ENCODE measurements at places on chromosomes 6 and 20.

DNA sequence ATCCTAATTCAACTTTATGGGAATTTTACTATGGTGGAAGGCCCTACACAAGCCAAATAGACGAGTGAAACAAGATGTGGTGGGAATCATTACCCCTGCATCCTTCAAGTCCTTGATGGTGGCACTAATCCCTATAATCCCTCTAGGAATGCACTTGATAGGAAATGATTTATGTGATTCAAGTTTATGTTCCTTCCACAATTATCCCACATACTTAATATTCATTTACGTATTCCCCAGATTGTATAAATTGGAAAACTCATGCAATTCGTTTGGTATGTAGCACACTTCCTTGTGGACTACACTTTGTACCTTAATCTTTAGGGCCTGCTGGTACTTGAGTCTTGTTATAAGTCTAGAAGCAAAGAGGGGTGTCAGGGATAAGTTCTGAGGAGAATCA is 40.8 kb downstream of the PKIB start:
- no peak for DNase-seq

GRCh38 chr6:88365230-88365629 is 199.1 kb upstream of the CNR1 start:
- DNase-seq: no peak

DNA sequence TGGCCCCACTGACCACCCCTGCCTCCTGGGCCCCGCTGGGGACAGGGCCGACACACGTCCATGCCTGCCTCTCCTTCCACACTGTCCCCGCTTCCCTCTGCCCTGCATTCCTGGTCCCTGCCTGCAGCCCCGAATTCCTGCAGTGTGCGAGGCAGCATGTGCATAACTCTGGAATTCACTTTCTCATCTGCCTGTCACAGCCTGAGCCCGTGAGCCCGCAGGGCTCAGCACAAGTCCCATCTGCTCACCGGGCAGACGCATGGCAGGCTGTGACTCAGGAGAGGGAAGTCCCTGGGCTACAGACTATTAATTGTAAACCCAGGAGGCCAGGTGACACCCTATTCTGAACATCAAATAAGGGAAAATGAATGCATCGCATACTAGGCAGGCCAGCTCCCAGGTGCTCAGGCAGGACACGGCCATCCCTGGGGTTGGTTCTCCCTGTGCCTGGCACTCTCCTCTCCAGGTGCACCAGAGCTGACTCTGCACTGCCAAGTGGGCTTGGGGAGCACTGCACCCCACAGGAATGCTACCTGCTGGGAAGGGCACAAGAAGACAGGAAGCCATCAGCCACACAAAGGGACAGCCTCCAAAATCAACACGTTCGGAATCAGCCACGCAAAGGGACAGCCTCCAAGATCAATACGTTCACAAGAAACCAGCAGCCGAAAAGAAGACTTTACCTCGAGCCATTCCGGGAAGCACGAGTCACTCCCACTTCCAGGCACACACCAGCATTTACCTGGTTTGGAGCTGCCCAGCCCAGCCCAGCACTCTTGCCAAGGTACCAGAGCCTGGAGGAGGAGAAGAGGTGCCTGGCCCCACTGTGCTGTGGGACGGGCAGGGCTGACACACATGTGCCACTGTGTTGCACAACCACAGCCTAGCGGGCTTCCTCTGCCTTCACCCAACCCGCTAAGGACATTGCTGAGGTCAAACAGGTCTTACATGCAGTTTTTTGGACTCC is 65.9 kb downstream of the DLL1 start:
- no peak for DNase-seq

DNA sequence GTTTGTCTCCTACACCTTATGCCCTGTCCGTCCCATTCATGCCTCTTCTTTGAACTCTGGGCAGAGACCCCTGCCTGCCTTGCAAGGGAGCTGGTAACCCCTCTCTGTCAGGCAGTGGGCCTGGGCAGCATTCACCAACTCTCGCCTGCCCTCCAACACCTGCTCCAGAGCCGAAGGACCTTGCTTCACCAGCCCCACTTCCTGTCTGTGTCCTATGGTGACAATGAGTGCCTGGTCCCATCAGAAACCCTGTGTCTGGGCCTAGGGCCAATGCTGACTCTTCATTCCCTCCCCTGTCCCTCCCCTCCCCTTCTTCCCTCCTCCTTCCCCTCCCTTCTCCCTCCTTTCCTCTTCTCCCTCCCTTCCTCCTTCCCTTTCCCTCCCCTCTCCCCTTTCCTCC is 22.8 kb upstream of the PCMTD2 start:
- no peak for DNase-seq

- no peak for DNase-seq
Measured at GRCh38 chr6:108733706-108734265, 114.4 kb upstream of the ARMC2 start.

DNA sequence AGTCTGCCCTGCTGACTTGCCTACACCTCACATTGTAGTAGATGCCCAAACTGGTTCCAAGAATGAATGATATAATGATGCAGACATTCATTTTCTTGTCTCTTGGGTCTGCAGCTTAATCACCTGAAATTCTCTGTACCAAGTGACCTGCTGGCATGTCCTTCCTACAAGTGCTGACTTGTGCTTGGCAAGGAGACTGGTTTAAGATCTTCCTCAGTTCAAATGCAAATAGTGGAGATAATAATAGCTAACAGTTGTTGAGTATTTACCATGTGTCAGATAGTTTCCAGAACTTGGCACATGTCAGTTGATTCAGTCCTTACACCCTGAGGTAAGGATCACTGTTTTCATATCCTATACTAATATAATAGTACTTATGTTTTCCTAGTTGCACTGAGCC is 223.4 kb downstream of the SLC24A3 start:
- DNase-seq: no peak

GRCh38 chr6:52361414-52361944 is 472 bp upstream of the PAQR8 start:
- DNase-seq: no peak

DNA sequence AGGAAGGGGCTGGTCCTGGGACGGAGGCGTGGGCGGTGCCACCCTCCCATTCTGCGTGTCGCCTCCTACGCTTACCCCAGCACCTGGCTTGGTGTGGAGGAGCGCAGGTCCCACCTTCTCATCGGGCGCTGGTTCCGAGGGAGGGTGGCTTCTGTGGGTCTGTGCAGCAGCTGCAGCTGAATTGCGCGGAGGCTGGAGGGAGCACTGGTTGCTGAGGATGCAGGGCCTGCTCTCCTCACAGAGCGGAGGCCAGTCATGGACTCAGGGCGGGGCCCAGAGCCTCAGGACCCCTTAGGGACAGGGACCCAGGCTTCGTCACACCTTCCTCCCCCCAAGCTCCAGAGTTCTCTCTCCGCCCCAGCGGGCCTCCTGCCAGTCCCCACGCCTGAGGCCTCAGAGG is 127.8 kb upstream of the MAP3K4 start:
- no peak for DNase-seq

DNA sequence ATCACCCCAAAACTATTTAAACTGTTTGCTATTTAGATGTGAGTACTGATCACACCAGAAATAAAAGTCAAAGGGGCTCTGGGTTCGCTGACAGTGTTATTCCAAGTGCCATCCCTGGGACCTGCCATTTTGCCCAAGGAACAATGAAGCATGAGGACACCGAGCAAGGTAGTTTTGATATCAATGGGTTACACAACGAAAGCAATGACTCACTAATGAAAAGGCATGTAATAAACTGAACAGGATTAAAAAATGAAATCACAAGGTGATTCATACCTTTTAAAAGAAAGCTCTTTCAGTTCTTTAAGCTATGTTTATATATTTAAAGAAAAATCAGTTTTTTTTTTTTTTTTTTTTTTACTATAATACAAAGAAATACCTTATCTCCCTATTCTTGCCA is 102.0 kb downstream of the HS3ST5 start:
- no peak for DNase-seq

DNA sequence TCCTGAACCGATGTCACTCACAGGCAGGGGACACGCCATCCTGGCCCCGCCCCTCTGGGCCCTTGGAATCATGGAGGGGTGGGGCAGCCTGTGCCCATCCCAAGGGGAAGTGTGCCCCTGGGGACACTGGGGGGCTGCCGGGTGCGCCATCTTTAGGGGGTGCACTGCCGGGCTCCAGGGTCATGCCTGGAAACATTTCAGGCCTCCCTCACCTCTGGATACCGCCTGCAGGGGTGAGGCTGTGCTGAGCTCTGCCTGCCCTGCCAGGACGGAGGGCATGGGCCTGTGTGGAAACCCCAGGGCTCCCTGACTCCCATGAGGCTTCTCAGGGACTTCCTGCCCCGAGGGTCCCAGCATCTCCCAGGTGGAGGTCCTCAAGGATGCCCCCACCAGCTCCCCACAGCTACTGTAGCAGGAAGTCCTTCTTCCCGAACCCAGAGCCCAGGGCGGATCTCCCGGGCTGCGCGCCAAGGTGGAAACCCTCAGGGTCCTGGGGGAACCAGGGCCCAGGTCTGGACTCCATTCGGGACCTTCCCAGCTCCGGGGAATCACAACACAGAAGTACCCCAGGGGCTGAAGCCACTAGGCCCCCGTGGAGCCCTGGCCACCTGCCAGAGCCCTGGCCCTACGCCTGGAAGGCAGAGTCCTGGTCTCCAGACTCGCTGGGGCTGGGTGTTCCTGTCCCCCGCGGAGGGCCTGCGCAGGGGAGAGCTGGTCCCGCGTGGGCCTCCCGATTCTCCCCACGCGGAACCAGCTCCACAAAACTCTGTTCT is 15.6 kb downstream of the CHRNA4 start:
- DNase-seq: no peak

DNA sequence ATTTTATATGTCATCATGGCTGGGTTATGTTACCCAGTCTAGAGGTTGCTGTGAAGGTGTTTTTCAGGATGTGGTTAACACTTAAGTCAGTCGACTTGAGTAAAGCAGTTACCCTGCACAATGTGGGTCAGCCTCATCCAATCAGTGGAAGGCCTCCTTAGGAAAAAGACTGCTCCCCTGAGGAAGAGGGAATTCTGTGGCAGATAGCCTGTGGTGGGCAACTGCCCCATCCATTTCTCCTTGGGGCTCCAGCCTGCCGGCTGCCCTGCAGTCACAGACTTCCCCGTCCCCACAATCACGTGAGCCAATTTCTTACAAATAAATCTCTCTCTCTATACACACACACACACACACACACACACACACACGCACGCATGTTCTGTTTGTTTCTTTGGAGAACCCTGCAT is 34.5 kb upstream of the MPC1 start:
- DNase-seq: no peak

GRCh38 chr6:155181498-155181897 is 82.3 kb upstream of the CLDN20 start:
- DNase-seq: no peak

DNA sequence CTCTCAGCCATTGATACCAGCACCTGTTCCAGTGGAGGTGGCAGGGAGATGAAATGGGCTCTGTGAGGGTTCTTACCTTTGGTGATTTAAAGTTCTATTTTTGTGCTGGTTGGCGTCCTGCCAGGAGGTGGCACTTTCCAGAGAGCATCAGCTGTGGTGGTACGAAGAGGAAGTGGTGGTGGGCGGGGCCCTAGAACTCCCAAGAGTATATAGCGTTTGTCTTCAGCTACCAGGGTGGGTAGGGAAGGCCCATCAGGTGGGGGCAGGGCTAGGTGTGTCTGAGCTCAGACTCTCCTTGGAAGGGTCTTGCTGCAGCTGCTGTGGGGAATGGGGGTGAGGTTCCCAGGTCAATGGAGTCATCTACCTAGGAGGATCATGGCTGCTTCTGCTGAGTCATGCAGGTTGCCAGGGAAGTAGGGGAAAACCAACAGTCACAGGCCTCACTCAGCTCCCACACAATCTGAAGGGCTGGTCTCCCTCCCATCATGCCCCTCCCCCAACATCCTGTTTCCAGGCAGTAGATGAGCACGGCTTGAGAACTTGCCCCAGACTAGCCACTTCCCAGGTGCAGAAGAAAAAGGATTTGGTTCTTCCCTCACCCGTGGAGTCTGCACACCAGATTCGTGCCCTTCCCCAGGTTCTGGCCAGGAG is 46.6 kb downstream of the MOXD1 start:
- DNase-seq: no peak

GRCh38 chr20:38307371-38308046 is 3.6 kb downstream of the BPI start:
- DNase-seq: no peak

- peak; percentile 41 for DNase-seq
Measured at GRCh38 chr6:168368066-168368820, 48.7 kb upstream of the DACT2 start.

DNA sequence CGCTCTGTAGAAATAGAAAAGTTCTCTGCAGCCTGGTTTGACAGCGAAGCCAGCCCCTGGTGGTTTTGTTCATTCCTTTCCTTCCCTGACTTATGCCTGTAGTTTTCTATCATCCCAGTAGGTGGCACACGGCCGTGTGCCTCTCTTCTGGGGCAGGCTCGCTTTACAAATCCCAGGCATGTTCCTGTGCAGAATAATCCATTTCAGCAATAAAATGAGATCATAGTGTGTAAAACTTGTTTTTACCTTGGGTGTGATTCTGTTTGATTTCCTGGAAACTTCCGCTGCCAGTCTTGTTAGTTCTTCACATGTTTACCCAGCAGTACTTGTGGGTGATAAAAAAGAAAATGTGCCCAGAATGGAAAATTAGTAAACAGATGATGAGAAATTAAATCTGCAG is 7.4 kb upstream of the INSM1 start:
- peak; percentile 55 for DNase-seq

DNA sequence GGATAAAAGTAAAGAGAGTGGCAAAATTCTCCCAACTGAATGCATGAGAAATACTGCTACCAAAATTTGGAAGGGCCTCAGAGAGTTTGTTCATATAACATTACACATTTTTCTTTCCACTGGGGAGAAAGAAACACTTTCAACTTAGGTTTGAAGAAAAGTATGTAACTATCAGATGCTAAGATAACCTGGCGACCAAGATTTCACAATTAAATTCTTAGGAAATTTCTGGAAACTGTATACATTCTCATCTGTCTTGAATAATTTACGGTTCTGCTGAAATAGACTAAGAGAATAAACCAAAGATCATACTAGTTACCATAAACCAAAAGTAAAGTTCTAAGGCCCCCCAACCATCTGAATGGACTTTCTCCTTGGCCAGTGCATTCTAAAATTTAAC is 413.0 kb upstream of the RUNX2 start:
- no peak for DNase-seq

DNA sequence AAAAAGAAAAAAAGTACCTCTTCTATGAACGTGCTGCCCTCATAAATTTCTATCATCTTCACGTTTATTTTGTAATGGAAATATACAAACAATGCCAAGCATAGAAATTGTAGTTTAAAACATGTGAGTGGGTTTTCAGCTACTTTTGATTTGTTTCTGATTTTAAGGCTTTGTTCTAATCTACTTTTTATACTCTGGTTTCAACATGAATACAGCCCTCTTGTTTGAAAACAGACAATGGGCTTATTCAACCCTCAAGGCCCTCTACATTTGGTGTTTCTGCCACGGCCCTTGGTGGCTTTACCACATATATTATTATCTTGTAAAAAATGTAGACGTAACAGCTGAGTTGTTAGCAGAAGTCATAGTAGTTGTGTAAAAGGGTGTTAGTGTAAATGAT is 153.9 kb downstream of the SOX4 start:
- no peak for DNase-seq

DNA sequence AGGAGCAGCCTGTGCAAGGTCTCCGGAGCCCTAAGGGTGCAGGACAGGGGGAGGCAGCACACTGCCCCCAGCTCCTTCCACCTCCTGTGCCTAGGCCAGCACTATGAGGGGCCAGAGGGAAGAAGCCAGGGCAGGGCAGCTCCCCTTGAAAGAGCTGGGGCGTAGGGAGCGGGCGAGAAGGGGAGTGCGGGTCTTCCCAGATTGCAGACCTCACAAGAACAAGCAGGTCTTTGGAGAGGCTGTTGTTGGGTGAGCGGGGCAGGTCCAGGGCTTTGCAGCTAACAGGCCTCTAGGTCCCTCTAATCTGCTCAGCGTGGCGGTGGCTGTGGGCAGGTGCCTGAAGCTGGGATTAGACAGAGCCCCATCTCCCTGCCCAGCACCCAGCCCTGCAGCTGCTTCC is 22.4 kb upstream of the CST1 start:
- no peak for DNase-seq

- DNase-seq: no peak
Measured at GRCh38 chr6:170292407-170293158, 1.7 kb upstream of the DLL1 start.

All from muscle of arm (tissue), 14 donors.